ENCODE measurements at places on chromosomes 11 and 22. TPM values are rescaled to one million over a fixed set of nuclear protein-coding genes. Genes with fewer than 3 reads are reported as not detected.

DNA sequence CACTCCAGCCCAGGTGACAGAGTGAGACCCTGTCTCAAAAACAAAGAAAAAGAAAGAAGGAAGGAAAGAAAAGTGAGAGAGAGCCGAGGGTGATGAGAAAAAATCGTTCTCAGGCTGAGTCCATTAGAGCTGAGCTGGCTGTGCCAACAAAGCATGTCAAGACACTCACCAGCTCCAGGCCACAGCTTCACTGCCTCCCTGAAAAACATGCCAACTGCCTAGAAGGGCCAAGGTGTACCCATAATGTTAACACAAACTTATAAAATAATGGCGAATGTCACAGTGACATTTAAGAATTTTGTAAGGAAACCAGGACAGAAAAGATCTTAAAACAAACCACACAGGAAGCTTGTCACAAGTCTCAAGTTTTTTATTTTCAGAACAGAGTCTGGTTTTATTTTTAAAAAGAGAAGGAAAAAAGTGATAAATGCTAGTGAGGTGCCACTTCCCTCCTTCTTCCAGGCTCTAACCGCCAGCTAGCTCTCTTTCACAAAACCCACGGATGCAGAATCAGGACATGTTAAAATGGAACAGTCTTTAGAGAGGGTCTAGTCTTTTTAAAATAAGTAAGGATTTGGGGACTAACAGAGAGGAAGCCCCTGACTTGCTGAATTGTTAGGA lies 5.1 kb downstream of the TMEM121B start:
- DNase-seq = no peak
- H3K4me3 ChIP-seq = no peak overlapping the region
- H3K4me1 ChIP-seq = peaks cover 39% of the 10 kb centered on the region
- H3K27ac ChIP-seq = peak overlapping the region; percentile 72

GRCh38 chr22:49024775-49025440 lies 802.8 kb downstream of the BRD1 start:
- H3K4me1 ChIP-seq = no peaks in the 10 kb centered on the region
- H3K4me3 ChIP-seq = no peak overlapping the region
- no peaks in the 10 kb centered on the region for H3K27me3 ChIP-seq
- no peak for DNase-seq
- no peak overlapping the region for H3K27ac ChIP-seq
- no peaks in the 10 kb centered on the region for H3K36me3 ChIP-seq

DNA sequence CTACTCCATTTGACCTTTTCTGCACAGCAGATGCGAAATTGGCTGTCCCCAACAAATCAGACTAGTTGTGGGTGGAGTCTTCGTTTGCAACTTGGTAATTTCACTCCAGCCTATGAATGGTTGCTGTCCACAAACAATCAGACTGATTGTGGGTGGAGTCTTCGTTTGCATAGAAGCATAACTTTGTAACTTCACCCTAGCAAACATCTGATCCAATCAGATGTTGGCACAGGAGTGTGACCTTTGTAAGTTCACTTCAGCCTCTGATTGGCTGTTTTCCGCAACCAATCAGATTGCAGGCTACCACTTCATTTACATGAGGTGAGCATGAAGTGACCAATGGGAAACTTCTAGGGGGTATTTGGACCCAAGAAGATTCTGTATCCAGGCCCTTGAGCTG lies 16.3 kb upstream of the CABP2 start:
- DNase-seq = no peak
- no peak overlapping the region for H3K27ac ChIP-seq
- H3K4me3 ChIP-seq = no peak overlapping the region
- H3K27me3 ChIP-seq = no peaks in the 10 kb centered on the region

- peak; percentile 79 for DNase-seq
- peaks cover 2% of the 10 kb centered on the region for H3K27me3 ChIP-seq
- H3K27ac ChIP-seq = peak overlapping the region; percentile 98
- peak overlapping the region; percentile 94 for H3K4me3 ChIP-seq
- H3K36me3 ChIP-seq = peaks cover 25% of the 10 kb centered on the region
Measured at GRCh38 chr11:65419772-65420481, 2.7 kb upstream of the NEAT1 start.

GRCh38 chr11:102733232-102733875 lies 8.6 kb upstream of the MMP8 start:
- H3K27me3 ChIP-seq = peaks cover 9% of the 10 kb centered on the region
- no peak overlapping the region for H3K27ac ChIP-seq
- DNase-seq = peak; percentile 71
- no peak overlapping the region for H3K4me3 ChIP-seq
- H3K4me1 ChIP-seq = no peaks in the 10 kb centered on the region

DNA sequence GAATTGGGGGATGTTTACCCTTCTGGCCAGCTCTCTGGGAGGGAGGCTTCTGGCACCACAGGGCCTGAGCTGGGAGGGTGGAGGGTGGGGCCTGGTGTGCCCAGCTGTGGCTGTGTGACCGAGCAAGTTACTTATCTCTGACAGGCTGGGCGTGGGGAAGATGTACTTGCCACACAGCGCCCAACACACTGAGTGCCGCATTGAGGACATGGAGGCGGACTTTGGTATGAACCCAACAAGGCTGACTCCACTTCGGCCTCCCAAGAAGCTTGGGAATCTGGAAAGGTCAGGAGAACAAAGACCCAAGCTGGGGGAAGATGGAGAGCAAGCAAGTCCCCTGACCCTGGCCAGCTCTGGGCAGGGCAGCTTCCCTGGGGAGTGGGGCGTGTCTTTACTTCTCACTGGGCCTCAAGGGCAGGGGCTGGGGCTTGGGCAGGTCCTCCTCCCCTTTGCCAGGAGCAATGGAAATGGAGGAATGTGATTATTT lies 2.4 kb upstream of the MGAT3 start:
- no peak overlapping the region for H3K4me3 ChIP-seq
- H3K27me3 ChIP-seq = peaks cover 41% of the 10 kb centered on the region
- H3K27ac ChIP-seq = peak overlapping the region; percentile 47
- no peak for DNase-seq

DNA sequence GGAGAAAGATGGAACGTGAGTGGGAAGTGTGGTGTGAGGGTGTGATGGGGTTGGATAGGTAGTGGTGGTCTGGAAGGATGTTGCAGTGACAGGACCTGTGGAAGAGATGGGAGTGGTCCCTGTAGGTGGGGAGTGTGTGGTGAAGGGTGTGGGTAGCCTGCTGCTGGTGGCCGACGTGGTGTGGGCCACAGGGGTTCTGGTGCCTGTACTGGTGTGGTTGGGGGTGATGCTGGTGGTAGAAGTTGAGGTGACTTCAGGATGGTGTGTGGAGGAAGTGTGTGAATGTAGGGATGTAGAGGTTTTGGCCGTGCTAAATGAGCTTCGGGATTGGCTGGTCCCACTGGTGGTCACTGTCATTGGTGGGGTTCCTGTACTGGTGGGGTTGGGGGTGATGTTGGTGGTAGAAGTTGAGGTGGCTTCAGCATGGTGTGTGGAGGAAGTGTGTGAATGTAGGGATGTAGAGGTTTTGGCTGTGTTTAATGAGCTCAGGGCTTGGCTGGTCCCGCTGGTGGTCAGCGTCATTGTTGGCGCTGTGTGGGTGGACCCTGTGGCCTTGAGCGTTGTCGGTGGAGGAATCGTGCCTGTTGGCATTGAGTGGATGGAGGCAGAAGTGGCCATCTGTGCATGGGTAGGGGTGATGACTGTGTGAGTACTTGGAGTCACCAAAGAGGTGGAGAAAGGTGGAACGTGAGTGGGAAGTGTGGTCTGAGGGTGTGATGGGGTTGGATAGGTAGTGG lies 19.1 kb downstream of the MUC6 start:
- H3K36me3 ChIP-seq = no peaks in the 10 kb centered on the region
- no peaks in the 10 kb centered on the region for H3K27me3 ChIP-seq
- no peak overlapping the region for H3K4me3 ChIP-seq
- H3K27ac ChIP-seq = no peak overlapping the region
- DNase-seq = no peak
- peaks cover 17% of the 10 kb centered on the region for H3K4me1 ChIP-seq

- peak overlapping the region; percentile 17 for H3K27ac ChIP-seq
- peaks cover 18% of the 10 kb centered on the region for H3K36me3 ChIP-seq
- no peak overlapping the region for H3K4me3 ChIP-seq
- H3K4me1 ChIP-seq = peaks cover 2% of the 10 kb centered on the region
Measured at GRCh38 chr11:766106-766935, 11.0 kb downstream of the GATD1 start.

DNA sequence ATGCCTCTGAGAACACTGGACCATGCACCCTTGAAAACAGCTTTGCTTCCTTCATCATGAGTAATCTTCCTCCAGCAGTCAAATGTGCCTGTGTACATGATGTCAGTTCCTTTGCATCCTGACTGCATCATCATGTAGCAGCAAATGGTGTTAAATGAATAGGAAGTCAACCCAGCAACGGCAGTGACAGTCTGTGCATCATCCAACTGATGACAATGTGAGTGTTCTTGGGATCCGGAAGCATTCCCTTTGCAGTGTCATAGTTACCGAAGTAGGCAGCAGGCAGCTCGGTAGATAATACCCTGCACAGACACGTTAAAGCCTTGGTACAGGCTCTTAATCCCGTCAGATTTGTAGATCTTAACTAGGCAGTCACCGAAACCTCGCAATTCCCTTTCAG lies 2.5 kb downstream of the WBP2NL start:
- no peak overlapping the region for H3K4me3 ChIP-seq
- peaks cover 29% of the 10 kb centered on the region for H3K4me1 ChIP-seq
- peaks cover 11% of the 10 kb centered on the region for H3K36me3 ChIP-seq
- no peak overlapping the region for H3K27ac ChIP-seq

DNA sequence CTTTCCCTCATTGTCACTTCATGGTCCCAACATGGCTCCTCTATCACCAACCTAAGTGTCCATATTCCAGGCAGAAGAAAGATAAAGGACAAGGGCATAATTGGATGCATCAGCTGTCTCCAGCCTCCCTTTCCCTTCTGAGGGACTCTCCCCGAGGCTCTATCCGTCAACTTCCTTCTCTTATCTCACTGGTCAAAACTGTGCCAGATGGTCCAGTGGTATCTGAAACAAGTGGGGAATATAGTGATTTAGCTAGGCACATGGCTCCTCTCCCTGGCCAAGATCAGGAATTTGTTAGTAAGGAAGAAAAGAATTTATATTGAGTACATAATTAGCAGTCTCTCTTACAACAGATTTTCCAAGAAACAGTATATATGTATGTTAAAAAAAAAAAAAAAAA lies 12.6 kb upstream of the SPON1 start:
- DNase-seq = no peak
- no peak overlapping the region for H3K27ac ChIP-seq
- peaks cover 10% of the 10 kb centered on the region for H3K27me3 ChIP-seq
- peaks cover 18% of the 10 kb centered on the region for H3K4me1 ChIP-seq

DNA sequence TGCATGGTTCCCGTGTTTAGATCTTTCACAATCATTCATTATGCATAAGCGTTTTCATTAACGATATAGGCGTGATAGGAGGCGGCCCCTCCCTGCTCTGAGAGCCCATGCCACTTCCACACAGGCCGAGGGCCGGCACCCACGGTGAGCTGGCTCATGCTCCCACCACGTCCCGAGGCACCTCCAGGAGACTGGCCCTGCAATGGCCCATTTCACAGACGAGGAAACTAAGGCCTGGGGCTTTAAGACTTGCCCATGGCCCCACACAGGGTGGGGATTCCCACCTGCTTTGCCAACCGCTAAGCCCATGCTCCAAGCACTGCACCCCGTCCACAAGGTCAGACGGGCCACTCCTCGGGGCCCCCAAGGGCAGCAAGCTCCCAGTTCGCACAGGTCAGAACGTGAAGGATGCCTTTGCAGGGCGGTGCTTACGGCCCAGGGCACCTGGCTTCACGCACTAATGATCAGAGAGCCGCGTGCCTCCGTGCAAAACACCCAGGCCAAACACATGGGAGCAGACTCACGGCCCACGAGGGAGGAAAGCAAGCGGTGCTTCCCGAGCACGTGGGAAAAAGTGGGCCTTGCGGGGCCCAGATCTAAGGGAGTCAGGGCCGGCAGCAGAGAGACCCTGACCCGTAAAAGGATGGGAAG lies 8.3 kb downstream of the OSBPL5 start:
- no peaks in the 10 kb centered on the region for H3K36me3 ChIP-seq
- H3K4me3 ChIP-seq = no peak overlapping the region
- no peaks in the 10 kb centered on the region for H3K4me1 ChIP-seq
- DNase-seq = no peak

- no peak overlapping the region for H3K27ac ChIP-seq
- H3K4me3 ChIP-seq = no peak overlapping the region
- H3K4me1 ChIP-seq = no peaks in the 10 kb centered on the region
- DNase-seq = no peak
- no peaks in the 10 kb centered on the region for H3K36me3 ChIP-seq
Measured at GRCh38 chr11:33847251-33847650, 44.6 kb downstream of the LMO2 start.

DNA sequence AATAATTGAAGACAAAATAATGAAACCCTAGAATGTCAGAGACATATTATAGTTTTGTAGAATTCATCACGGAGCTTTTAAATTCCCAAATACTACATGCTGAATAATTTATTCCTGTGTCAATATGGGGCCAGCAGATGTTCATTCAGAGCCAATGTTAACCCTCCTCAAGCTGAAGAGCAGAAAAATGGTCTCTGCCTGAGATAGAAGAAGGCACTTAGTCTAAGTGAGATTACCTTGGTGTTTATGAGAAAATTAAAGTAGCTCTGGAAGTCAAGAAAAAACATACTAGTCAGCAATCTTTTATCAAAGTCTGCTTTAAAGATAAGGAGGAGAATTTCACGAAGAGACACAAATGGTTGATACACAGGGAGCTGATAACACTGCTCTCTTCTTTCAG lies 328.2 kb downstream of the TTC28 start:
- H3K27me3 ChIP-seq = peaks cover 38% of the 10 kb centered on the region
- H3K4me1 ChIP-seq = no peaks in the 10 kb centered on the region
- H3K27ac ChIP-seq = no peak overlapping the region
- H3K4me3 ChIP-seq = no peak overlapping the region
- H3K36me3 ChIP-seq = no peaks in the 10 kb centered on the region

- H3K27ac ChIP-seq = no peak overlapping the region
- no peak for DNase-seq
- H3K4me3 ChIP-seq = no peak overlapping the region
Measured at GRCh38 chr11:61052182-61052972, 49.9 kb upstream of the CD5 start.

- no peak overlapping the region for H3K4me3 ChIP-seq
- H3K4me1 ChIP-seq = no peaks in the 10 kb centered on the region
- no peak overlapping the region for H3K27ac ChIP-seq
- H3K27me3 ChIP-seq = no peaks in the 10 kb centered on the region
Measured at GRCh38 chr11:103898577-103899336, 137.7 kb upstream of the DDI1 start.

GRCh38 chr11:23315286-23315685 lies 455.0 kb upstream of the CCDC179 start:
- H3K36me3 ChIP-seq = no peaks in the 10 kb centered on the region
- no peak for DNase-seq
- H3K27me3 ChIP-seq = no peaks in the 10 kb centered on the region

GRCh38 chr11:90774727-90775566 lies 552.1 kb upstream of the CHORDC1 start:
- H3K27me3 ChIP-seq = no peaks in the 10 kb centered on the region
- H3K4me3 ChIP-seq = no peak overlapping the region
- H3K4me1 ChIP-seq = no peaks in the 10 kb centered on the region
- H3K27ac ChIP-seq = no peak overlapping the region
- no peaks in the 10 kb centered on the region for H3K36me3 ChIP-seq
- no peak for DNase-seq

- H3K27me3 ChIP-seq = peaks cover 3% of the 10 kb centered on the region
- no peak for DNase-seq
- no peak overlapping the region for H3K27ac ChIP-seq
- no peak overlapping the region for H3K4me3 ChIP-seq
Measured at GRCh38 chr11:8719721-8720120, 37.1 kb downstream of the RPL27A start.

HMOX1 gene
- 0.88 TPM for total RNA-seq

ALDH3B1 gene
- total RNA-seq = not detected

HTR3B gene
- not detected for total RNA-seq

SCN3B gene
- total RNA-seq = not detected

SMTNL1 gene
- total RNA-seq = not detected

OTOG gene
- not detected for total RNA-seq

HBG2 gene
- not detected for total RNA-seq

MPZL2 gene
- total RNA-seq = 3.2 TPM

TMPRSS13 gene
- total RNA-seq = 2.0 TPM

ABTB2 gene
- 16.8 TPM for total RNA-seq

Measured in activated CD8-positive, alpha-beta memory T cell treated with anti-CD3 and anti-CD28 coated beads, Interleukin-2, amount 10 ng/mL, durations not matched to agents 7 days and 5 days (primary cell).